ENCODE measurements at places on chromosomes 13 and 19.

- no peak for DNase-seq
Measured at GRCh38 chr13:40063703-40064102, 408.2 kb downstream of the COG6 start.

DNA sequence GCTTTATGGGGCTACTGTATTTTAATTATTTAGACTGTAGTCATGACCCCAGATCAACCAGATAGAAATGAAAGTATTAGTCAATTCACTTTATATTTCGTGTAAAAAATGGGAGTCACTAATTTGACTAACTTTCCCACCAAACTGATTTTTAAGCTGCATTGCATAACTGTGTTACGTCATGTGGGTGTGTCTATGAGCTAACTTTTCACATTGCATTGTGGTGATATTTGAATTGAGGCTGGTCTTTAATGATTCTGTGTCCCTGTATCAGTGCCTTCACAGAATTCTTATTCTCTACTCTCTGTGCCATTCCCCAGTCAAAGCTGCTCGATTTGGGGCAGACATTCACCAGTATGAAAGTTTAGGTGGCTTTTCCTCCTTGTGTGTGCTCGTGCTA, 172.7 kb upstream of the MAB21L1 start:
- DNase-seq: no peak

GRCh38 chr19:28691683-28692082, 521.3 kb downstream of the UQCRFS1 start:
- no peak for DNase-seq

DNA sequence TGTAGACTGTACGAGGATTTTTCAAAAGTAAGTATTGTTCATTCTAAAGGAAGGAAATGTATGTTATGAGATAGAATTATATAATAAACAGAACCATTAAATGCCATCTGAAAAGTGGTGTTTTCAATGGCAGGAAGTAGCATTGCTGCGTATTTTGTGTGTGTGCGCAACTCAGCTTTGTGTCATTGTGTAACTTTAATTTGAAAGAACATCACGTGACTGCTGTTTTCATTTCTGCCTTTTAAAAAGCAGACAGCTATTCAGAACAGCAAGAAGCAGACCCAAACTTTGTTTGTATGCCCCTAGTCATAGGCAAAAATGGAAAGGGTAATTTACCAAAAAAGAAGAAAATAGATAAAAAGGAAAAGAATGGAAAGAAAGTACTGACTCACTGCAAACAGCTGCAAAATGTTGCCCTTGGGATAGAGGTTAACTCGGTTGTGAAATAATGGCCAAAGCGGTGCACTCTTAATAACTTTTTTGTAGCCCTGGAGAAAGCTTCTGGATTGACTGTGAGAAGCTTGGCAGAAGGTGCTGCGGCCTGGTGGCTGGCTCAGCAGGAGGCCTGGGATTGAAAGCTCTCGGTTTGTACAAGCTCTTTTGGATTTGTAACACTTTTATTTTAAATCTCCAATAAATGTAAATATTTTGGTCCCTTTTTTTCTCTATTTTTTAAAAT, 97.3 kb downstream of the GGACT start:
- no peak for DNase-seq
